ENCODE measurements at places on chromosomes 12 and 14.

DNA sequence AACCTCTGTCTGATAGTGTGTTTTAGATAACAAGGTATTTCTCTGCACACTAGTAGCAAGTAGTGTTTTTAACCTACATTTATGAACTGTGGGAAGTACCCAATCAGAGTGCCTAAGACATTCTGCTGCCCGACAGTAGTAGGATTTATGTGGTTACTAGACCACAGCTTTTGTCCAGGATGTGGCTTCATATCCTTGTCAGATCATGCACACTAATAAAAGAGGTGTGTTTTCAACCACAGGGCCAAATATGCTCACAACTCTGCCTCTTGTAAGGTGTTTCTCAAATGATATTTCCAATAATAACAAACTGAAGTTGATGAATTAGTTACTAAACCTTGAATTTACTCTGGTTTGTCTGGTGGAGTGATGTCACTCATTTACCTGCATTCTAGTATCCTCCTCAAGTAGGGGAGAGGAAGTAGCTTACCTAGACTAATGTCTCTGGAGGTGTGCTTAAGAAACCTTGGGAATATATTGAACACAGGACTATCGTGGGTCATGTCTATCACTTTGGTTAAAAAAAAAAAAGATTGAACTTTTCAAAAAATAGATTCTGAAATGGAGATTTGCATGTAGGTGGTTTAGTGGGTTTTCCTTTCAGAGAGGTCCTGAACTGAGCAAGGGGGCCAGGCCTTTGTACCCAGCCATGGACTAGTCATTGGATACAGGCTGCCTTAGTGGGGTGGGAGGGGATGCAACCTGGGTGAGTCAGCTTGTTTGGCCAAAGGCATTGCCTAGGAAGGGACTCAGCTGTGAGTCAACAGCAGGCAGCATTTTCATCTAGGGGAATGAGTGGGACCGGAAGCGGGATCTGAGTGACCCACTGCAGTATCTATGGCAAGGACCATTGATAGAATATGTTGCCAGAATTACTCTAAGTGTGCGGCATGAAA is 14.1 kb downstream of the FBXW8 start:
- no peak overlapping the region for H3K4me3 ChIP-seq
- H3K4me1 ChIP-seq: peaks cover 2% of the 10 kb centered on the region
- no peak for DNase-seq
- H3K27me3 ChIP-seq: no peaks in the 10 kb centered on the region
- H3K36me3 ChIP-seq: peaks cover 7% of the 10 kb centered on the region

- H3K27me3 ChIP-seq: no peaks in the 10 kb centered on the region
- no peak overlapping the region for H3K27ac ChIP-seq
- no peaks in the 10 kb centered on the region for H3K36me3 ChIP-seq
- no peaks in the 10 kb centered on the region for H3K4me1 ChIP-seq
These were observed 42.8 kb upstream of the NUAK1 start for GRCh38 chr12:106181401-106182114.

DNA sequence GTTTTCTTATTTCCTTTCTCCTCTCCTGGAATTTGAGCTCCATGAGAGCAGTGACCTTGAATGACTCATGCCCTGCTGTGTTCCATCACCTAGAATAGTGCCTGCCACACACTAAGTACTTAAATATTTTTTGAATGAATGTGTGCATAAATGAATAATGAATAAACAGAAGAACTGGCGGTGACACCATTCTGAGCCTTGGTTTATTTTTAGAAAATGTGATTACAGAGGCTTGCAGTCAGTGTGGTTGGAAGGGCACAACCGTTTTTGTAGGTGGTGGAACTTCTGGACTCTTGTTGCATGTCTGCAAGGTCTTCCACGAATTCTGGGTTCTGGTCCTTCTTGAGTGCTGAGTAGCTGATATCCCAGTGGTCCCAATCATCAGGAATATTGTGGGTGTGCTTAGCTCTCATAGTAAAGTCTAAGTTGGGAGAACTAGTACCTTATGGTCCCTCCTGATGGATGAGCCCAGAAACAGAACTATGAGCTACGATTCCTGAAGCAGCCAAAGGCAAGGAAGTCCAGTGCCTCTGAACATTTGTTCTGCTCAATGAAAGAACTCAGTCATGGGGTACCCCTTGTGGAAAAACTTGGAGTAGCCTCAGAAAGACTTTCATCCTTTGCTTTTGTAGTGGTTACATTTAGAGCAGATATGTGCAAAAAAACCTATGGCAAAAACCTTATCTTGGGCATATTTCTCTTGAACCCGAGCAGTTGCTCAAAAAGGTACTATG is 28.8 kb upstream of the BHLHE41 start:
- H3K36me3 ChIP-seq: no peaks in the 10 kb centered on the region
- no peak overlapping the region for H3K27ac ChIP-seq
- no peaks in the 10 kb centered on the region for H3K4me1 ChIP-seq
- DNase-seq: no peak
- H3K4me3 ChIP-seq: no peak overlapping the region

GRCh38 chr12:2616763-2617162 is 178.0 kb upstream of the FKBP4 start:
- H3K27ac ChIP-seq: no peak overlapping the region
- DNase-seq: no peak
- no peaks in the 10 kb centered on the region for H3K36me3 ChIP-seq
- H3K4me1 ChIP-seq: no peaks in the 10 kb centered on the region
- H3K4me3 ChIP-seq: no peak overlapping the region

DNA sequence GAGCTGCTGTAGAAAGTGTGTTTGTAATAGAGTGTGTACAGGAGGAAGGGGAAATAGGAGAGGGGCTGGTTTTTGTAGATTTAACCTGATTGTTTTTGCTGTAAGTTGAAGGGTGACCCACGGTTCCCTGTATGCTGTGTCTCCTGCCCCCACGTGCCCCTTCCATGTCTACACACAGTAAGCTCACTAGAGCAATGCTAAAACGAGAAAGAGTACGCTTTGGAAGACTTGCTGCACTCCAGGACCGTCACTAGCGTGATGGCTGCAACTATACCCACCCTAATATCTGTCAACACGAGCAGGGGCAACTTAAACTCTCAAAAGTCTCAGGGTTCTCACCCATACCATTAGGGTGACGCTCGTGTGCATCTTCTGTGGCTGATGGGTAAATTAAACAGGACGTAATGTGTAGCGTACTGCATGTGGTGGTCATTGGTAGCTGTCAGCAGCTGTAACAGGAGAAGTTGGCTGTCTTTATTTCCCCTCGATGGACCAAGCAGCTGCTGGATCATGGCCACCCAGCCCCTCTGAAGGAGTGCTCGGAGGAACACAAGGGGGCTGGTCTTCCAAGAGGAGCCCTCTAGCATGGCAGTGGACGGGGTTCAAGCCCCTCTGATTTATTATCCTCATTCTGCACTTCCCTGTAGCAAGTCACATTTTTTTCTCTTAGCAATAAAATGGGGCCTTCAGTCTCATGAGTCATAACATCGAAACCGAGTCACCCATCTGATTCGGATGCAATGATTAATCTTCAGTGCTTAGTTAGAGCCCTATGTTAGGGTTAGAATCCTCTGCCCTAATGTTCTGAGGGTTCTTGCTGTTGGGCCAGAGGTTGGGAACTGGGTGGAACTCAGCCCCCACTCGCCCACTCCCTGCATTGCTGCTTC is 14.0 kb downstream of the CCND2 start:
- H3K36me3 ChIP-seq: no peaks in the 10 kb centered on the region
- no peaks in the 10 kb centered on the region for H3K27me3 ChIP-seq
- no peak for DNase-seq
- no peaks in the 10 kb centered on the region for H3K4me1 ChIP-seq

GRCh38 chr12:85280165-85280983 is at the start of gene ALX1:
Gene ALX1, plus strand, starts transcription at chr12:85280220. Its CDS starts 42 bp downstream, at chr12:85280262.
- H3K4me1 ChIP-seq: peaks cover 11% of the 10 kb centered on the region
- peak within 1 kb of the TSS; percentile 33 for H3K4me3 ChIP-seq
- no peak for DNase-seq
- no peak within 1 kb of the TSS for H3K27ac ChIP-seq
- peaks cover 5% of the 10 kb centered on the region for H3K27me3 ChIP-seq

- H3K36me3 ChIP-seq: no peaks in the 10 kb centered on the region
- H3K27ac ChIP-seq: no peak overlapping the region
- no peak overlapping the region for H3K4me3 ChIP-seq
These were observed 441.2 kb downstream of the BTG1 start for GRCh38 chr12:91704446-91704845.

GRCh38 chr14:44112774-44113460 is 394.2 kb downstream of the FSCB start:
- H3K4me1 ChIP-seq: no peaks in the 10 kb centered on the region
- H3K27me3 ChIP-seq: no peaks in the 10 kb centered on the region
- H3K27ac ChIP-seq: no peak overlapping the region
- no peak for DNase-seq
- H3K36me3 ChIP-seq: no peaks in the 10 kb centered on the region
- no peak overlapping the region for H3K4me3 ChIP-seq

GRCh38 chr14:68947802-68948201 is 31.3 kb downstream of the ACTN1 start:
- no peaks in the 10 kb centered on the region for H3K36me3 ChIP-seq
- no peak overlapping the region for H3K27ac ChIP-seq
- no peaks in the 10 kb centered on the region for H3K27me3 ChIP-seq
- no peak for DNase-seq
- H3K4me3 ChIP-seq: no peak overlapping the region
- peaks cover 57% of the 10 kb centered on the region for H3K4me1 ChIP-seq

DNA sequence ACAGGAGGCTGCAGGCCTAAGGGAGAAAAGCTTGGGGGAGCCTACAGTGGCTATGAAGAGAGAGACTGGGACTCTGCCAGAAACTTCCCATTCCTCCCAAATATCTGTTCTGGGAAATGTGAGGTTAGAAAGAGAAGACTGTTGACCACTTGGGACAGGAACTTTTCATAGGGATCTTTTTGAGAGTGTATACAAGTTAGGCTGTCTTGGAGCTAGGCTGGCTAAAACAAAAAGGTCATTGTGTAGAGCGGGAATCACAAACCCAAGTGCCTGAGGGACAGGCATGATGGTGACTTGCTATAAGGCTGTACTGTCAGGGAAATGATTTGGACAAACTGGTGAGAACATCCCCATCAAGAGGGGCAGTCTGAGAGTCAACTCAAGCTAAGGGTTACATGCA is 175.1 kb downstream of the GRIP1 start:
- H3K27me3 ChIP-seq: no peaks in the 10 kb centered on the region
- H3K27ac ChIP-seq: no peak overlapping the region
- H3K4me1 ChIP-seq: no peaks in the 10 kb centered on the region
- DNase-seq: no peak

GRCh38 chr12:109818253-109818652 is 14.9 kb downstream of the TRPV4 start:
- DNase-seq: no peak
- peaks cover 15% of the 10 kb centered on the region for H3K4me1 ChIP-seq
- no peak overlapping the region for H3K27ac ChIP-seq
- H3K27me3 ChIP-seq: no peaks in the 10 kb centered on the region
- no peak overlapping the region for H3K4me3 ChIP-seq
- no peaks in the 10 kb centered on the region for H3K36me3 ChIP-seq

GRCh38 chr14:32531942-32532515 is 202.9 kb downstream of the AKAP6 start:
- no peak overlapping the region for H3K27ac ChIP-seq
- H3K4me1 ChIP-seq: no peaks in the 10 kb centered on the region
- no peak for DNase-seq
- no peak overlapping the region for H3K4me3 ChIP-seq
- H3K36me3 ChIP-seq: no peaks in the 10 kb centered on the region

DNA sequence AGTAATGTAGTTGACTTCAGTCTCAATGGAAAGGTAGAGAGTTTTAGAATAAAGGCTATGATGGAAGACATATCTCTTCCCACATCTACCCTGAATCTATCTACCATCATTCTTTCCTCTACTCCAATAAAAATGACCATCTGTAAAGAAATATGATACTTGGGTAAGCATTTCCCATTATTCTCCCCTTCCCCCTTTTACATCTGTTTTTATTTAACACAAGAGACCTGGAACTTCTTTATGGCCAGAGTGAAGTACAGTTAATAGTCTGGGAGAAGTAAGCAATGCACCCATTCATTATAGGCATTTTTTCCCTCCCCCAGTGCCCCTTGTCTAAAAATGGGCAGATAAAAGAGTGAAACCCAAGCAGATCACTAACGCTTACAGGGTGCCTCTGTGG is 6.5 kb downstream of the TPH2 start:
- H3K4me3 ChIP-seq: no peak overlapping the region
- H3K4me1 ChIP-seq: peaks cover 14% of the 10 kb centered on the region
- H3K27me3 ChIP-seq: no peaks in the 10 kb centered on the region
- H3K27ac ChIP-seq: no peak overlapping the region
- H3K36me3 ChIP-seq: no peaks in the 10 kb centered on the region

Data from liver (tissue), 10 donors.